Activated CD4-positive, alpha-beta T cell treated with anti-CD3 and anti-CD28 coated beads for 24 hours (primary cell): ENCODE measurements at places on chromosomes 6 and 20.
A peak's percentile ranks its signal among the peaks of the same experiment; 100 is the strongest.

DNA sequence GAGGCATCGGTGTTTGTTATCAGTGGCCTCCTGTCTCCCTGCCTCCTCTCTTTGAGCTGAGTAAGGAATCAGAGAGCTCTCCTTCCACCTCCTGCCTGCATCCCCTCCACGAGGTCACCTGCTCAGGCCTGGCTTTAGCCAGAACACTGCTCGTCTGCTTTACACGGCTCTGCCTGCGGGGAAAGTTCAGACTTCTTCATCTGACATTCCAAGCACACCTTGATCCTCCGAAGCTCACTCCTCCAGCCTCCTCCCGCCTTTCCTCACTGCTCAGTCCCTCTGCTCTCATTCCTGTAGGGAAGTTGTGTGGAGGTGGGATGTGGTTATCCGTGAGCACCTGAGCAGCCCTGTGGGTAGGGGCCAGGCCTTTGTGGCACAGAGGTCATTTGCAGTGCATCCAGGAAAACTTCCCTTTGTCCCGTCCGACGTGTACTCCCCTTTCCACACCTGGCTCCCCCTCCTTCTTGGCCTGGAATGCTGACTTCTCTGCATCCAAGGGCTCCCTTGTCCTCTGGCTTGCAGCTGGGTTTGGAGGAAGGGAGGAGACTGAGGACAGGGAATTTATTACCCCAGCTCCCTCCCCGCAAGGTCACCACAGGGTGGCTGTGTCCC is 12.8 kb upstream of the CCDC167 start:
- no peak for DNase-seq

DNA sequence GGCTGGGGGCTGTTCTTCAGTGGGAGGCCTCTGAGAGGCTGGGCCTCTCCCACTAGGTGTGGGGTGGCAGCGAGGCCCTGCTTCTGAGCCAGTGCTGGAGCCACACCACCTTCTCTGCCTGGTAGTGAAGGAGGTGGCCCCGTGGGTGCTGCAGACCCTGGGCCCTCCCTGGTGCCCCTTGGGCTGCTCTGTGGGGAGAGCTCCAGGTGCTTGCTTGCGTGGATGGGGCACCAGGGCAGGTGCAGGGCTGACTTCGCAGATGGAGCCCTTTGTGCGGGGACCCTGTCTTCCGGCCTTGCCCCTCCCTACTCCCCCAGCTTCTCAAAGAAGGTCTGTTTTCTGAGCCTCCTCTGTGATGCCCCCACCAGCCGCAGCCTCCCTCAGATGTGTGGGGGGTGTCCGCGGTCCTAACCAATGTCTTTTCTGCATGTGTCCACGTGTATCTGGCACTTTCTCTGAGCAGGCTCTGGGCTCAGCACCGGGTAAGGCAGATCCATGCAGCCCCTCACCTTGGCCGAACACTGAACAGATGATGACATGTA is 17.2 kb upstream of the MYT1 start:
- DNase-seq: no peak

- no peak for DNase-seq
Measured at GRCh38 chr20:43665466-43666176, 1.3 kb upstream of the MYBL2 start.

DNA sequence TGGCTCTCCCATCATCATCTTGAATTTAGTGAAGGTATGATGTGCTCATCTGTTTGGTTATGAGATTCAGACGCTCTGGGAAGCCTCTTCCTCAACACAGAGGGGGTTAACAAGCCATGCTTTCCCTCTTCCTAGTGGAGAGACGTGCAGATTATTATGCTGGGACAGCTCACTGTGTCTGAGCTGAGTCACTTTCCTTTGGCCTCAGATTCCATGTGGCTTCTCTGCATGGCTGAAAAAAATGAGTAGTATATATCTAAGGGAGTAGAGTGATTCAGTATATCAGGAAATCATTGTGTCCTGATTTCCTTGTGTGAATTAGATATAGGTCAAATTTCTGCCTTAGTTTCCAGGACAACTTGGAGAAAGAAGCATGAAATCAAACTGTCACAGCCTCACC is 52.6 kb downstream of the FIG4 start:
- no peak for DNase-seq

- no peak for DNase-seq
Measured at GRCh38 chr6:69542494-69542893, 254.3 kb downstream of the LMBRD1 start.

DNA sequence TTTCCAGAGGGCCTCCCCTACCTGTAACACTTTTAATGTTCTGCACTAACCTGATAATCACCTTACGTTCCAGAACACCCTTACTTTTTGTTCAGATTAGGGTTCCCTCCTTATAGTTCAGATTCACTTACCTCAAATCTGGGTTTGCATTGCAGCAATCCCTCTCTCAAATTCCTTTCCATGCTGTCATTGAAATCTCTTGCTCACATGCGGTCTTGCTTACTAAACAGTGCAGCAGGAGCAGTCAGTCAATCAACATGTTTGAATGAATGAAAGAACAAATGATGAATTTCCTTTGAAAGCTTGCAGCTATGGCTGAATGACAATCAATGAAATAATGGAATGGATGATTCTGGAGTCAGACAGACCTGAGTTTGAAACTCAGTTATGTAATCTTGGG is 200.1 kb downstream of the HIVEP2 start:
- DNase-seq: no peak

DNA sequence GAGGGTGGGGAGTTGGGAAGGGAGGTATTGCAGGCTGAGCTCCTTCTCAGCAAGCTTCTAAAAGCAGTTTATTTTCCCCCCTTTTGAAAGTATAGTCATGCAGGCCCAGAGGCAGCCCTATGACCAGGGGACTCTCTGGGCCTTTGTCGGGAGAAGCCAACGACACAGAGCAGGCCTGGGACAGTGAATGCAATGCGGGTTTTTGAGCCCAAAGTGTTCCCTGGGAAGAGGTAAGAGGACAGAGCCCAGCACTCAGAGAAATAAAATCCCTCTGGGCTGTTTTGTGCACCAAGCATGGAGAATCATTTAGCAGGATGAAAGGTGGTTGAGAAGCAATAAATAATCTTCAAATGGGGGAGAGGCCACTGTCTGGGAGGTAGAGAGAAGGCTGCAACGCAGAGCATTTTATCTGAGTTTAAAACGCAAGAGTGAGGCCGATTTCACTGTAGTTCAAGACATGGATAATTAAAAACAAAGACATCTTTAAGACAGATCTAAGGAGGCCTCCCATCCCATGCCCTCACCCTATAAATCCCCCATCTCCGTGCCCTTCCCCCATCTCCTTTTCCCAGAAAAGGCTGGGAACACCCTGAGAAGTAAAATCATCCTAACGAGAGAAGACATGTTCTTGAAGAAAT is 237.5 kb downstream of the CDC5L start:
- DNase-seq: no peak

DNA sequence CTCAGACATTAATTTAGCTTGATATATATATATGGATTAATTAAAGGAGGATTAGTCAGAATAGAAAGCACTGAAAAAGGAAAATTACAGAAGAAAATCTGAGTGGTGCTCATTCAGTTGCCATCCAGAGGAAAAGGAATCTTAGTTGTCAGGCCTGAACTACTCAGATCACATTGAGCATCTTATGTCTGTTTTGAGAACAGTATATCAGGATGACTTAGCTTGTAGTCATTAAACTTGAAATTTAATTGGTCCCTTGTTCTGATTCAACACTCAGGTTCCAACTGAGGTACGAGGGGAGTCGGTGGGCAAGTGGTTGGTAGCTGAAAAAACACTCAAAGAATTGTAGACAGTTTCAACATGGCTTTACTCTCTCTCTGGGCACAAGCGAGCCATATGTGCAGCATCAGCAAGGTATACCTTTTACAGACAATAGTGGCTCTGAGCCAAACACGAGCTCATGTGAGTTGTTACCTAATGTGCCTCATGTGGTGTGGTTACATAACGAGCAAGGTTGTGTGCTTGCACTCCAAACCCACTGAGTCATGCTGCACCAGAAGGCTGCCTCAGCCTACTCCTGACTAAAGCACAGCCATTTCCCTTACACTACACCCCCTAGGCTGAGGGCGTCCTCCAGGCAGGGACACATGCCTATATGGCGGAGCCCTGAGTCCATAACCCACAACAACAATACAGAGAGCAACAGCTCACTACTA is 73.0 kb upstream of the HMGN3 start:
- no peak for DNase-seq

GRCh38 chr20:58695895-58696375 is 3.3 kb downstream of the NPEPL1 start:
- no peak for DNase-seq

GRCh38 chr20:54680872-54681619 is 205.7 kb downstream of the DOK5 start:
- peak; percentile 2 for DNase-seq

- no peak for DNase-seq
Measured at GRCh38 chr6:67102743-67103142, 1395.7 kb upstream of the EYS start.
